GM20000 (cell line): ENCODE measurements at places on chromosomes 16 and 17.
A peak's percentile ranks its signal among the peaks of the same experiment; 100 is the strongest.

DNA sequence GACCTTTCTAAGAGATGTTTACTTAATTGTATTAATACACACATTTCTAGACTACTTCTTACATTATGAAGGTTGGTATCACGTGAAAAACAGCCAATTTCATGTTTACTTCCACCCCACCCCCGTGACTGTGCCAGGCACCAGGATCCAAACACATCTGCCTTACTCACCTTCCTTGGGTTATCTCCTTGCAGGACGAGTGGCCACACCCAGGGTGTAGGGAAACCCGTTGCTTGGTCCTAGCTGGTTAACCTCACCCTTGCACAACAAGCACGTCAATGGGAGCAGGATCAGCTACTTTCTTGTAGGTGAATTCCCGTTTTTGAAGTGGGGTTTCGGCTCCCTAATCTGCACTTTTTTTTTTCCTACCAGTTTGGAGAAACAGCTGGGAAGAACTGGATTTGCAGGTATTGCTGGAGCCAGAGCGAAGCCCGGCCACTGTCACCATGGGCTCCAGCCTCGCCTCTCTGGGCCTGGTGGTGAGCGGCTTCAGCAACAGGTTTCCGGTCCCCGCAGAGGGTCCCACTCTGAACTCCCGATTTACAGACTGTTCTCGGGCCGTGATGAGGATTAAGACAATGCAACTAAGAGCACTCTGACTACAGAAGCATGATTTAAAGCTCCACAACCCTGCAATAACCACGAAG, 2.1 kb upstream of the UBB start:
- no peak for DNase-seq

- DNase-seq, result no peak
Observed at GRCh38 chr16:56606476-56607108, 1.8 kb upstream of the MT2A start.

- no peak for DNase-seq
Observed at GRCh38 chr17:68507576-68507975, 4.7 kb upstream of the PRKAR1A start.

DNA sequence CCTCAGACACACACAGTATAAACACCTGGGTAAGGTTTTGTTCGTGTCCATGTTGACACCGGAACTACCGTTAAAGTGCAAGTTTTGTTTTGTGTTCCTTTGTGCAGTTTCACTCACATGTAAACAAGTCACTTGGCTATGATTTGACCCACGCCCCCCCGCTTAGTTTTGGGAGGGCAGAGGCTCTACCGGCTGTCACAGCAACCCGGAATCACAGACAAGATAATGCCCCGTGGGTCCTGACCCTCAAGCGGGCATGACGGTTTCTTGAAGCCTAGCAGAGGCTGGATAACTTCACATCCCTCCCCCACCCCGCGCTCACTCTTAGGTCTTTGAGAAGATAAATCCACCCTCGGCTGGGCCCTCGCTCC, 1.7 kb downstream of the RASD1 start:
- no peak for DNase-seq

DNA sequence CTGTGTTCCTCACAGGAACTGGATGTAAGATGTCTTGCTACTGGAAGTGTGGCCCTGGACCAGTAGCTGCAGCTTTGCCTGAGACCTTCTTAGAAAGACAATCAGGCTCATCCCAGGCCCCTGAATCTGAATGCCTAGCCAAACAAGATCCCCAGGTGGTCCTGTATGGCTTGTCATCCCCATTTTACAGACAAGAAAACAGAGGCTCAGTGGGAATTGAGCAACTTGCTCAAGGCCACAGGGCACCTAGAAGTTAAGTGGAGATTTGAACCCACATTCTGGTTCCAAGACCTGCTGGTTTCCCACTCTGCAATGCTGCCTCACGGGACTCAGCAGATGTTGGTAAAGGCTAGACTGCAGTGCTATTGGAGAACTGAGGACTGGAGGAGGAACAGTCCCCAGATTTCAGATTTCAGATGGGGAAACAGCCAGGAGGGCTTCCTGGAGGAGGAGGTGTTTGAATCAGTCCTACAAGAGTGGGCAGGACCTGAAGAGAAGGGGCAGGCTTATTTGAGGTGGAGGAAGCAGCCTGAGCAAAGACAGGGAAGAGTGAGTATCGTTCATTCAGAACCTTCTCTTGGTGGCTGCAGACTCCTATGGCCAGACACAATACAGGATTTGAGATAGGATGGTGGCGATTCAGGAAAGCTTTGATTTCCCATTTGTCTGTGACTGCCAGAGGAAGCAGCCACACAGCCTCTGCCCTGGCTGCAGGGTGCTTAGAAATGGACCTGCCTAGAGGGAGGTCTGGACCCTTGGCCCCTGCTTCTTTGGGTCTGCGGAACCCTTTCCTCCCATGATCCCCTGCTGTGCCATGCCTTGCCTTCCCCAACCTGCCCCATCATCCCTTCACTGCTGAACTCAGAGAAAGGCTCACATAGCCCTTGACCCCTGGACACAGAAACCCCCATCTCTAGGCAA, 233.4 kb upstream of the NLRP1 start:
- DNase-seq, result no peak

DNA sequence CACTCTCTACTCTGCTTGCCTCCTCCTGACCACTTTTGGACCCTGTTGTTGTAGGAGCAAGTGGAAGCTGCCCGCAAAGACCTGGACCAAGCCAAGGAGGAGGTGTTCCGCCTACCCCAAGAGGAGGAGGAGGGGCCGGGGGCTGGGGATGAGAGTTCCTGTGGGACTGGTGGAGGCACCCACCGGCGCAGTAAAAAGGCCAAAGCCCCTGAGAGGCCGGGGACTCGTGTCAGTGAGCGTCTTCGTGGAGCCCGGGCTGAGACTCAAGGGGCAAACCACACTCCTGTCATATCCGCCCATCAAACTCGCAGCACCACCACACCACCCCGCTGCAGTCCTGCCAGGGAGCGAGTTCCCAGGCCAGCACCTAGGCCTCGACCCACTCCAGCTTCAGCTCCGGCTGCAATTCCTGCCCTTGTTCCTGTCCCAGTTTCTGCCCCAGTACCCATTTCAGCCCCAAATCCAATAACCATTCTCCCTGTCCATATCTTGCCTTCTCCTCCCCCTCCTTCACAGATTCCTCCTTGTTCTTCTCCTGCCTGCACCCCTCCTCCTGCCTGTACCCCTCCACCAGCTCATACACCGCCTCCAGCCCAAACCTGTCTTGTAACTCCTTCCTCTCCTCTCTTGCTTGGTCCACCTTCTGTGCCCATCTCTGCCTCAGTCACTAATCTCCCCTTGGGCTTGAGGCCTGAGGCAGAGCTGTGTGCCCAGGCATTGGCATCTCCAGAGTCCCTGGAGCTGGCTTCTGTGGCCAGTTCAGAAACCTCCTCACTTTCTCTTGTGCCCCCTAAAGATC, 11.0 kb upstream of the PHKG2 start:
- no peak for DNase-seq

GRCh38 chr16:28930652-28931051, 1.1 kb upstream of the CD19 start:
- DNase-seq, result no peak

DNA sequence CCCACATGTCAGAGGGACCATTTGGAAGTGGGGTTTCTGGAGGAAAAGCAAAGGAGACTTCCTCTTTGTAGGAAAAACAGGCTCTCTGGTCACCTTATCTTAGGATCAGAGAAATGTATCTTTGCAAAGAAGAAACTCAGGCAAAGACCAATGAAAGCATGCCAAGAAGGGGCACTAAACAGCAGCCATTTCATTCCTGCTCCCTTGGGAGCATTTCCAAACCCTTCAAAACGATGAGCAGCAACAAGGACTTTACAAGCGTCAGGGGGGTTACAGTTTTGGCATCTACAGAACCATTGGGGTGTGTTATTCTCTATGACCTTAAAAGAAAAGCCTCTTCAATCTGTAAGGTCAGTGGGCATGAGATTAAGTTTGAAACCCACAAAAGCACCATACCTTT, 122.8 kb downstream of the SMG6 start:
- no peak for DNase-seq

DNA sequence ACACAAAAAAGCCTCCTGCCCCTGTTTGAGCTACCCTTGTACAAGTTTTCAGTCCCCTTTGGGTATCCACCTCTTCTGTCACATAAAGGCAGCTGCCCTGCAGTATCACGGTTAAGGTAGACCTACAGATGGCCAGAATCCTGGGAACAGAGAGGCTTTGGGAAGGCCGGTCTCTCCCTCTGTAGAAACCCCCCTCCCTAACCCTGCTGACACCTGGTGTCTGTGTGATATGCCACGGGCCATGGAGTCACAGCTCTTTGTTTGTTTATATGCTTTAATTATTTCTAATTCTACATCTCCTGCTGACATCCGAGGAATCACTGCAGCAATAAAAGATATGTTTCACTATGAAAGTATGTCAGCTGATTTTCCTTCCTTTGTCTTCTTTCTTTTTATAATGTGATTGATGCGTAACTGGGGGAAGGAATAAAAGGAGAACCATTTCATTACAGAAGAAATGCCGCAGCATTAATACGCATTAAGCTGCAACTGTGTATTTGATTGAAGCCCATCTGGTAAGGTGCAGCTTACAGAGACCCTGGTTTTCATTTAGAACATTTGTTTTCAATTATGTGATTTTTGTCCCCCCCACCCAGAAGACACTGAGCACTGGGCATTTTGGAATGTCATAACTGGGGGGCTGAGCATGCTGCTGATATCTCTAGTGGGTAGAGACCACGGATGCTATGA, 142.1 kb downstream of the SLC39A11 start:
- no peak for DNase-seq

DNA sequence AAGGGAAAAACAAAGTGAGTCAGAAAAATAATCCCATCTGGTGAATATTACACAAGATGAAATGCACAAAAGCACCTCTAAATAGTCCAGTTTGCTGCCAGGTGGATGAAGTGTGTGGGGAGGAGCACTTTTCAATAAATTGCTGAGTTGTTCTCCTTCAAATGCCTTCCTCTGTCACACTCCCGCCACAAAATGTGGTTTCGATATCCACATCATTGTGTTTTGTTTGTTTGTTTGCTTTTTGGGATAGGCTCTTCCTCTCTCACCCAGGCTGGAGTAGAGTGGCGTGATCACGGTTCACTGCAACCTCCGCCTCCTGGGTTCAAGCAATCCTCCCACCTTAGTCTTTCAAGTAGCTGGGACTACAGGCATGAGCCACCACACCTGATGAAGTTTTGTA, 24.6 kb upstream of the SHISA9 start:
- DNase-seq, result no peak

DNA sequence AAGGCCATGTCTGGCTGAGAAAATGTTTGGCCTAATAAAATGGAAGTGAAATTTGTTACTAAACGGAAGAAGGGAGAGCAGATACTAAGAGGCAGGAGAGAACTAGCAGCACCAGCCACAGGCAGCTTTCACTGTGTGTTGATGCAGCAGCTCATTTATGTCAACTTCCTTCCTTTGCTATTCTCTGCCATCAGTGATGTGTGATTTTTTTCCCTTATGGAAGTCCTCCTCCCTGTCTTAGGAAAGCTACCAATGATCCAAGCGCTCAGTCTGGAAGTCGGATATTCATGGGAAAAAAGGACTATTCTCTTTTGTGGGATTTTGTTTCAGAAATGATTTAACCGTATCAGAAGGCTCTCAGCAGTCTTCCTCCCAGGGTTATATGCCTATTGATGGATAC, 1629.2 kb downstream of the CDH8 start:
- DNase-seq, result no peak

DNA sequence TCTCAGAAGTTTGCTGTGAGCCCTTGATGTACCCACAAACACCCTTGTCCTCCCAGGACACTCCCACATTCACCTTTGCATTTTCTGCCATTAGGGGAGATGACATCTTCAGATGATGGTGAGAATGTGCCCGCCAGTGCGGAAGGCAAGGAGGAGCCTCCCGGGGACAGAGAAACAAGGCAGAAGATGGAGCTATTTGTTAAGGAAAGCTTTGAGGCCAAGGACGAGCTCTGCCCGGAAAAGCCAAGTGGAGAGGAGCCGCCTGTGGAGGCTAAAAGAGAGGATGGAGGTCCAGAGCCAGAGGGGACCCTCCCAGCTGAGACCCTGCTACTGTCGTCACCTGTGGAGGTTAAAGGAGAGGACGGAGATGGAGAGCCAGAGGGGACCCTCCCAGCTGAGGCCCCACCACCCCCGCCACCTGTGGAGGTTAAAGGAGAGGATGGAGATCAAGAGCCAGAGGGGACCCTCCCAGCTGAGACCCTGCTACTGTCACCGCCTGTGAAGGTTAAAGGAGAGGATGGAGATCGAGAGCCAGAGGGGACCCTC, 17.0 kb downstream of the TAF1C start:
- DNase-seq, result no peak

DNA sequence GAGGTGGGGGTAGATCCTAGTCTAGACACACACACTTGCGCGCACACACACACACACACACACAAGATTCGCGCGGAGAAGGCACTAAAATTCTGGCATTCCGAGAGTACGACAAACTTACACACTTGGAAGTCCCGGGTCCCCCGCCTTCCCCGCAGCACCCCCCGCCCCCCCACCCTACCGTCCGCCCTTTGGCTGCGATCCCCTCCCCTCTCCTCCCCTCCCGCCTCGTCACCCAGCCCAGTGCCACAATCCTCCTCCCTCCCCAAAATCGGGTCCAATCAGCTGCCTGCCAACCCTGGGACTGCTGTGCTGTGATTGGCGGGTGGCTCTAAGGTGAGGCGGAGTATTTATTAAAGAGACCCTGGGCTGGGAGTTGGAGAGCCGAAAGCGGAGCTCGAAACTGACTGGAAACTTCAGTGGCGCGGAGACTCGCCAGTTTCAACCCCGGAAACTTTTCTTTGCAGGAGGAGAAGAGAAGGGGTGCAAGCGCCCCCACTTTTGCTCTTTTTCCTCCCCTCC, at the start of gene SOX9:
Gene SOX9 (plus strand): TSS at position 379 of the 522 bp plus-strand sequence. CDS start 372 bp downstream, outside the sequence.
- DNase-seq, result peak; percentile 90

DNA sequence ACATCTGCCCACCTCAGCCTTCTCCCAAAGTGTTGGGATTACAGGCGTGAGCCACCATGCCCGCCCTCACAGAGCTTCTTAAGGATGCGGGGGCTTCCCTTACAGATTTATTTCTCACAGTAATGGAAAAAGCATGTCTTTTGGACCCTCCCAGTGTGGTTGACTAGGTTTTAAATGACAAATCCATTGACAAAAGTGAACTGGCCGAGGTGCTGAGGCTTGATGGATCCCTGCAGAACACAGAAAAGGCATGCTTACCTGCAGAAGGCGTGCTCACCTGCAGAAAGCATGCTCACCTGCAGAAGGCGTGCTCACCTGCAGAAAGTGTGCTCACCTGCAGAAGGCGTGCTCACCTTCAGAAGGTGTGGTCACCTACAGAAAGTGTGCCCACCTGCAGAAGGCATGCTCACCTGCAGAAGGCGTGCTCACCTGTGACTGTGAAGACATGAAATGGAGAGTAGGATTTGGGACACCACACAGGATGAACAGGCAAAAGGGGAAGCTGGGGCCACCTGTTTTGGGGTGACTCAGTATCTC, 15.1 kb upstream of the BBS2 start:
- DNase-seq, result no peak

DNA sequence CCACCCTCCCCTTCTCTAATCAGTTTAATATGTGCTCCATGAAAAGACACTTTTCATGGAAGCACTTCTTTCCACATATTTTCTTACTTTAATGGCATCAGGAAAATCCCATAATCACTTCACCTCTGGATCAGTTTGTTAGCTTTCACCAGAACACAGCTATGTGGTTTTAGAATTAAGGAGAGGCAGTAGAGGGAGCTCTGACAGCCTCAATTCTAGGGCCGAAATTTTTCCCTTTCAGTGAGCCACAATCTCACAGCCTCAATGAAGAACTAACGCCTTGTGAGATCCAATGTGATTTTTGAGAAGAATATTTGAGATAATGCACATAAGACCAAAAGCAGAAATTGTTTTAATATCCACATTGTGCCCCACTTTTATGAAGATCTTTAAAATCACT, 1494.0 kb upstream of the CDH8 start:
- no peak for DNase-seq
